ENCODE measurements at places on chromosomes 3 and 15. TPM values are rescaled to one million over a fixed set of nuclear protein-coding genes. Genes with fewer than 3 reads are reported as not detected.

- H3K4me3 ChIP-seq, result no peak overlapping the region
- no peak overlapping the region for H3K27ac ChIP-seq
- H3K4me1 ChIP-seq, result no peaks in the 10 kb centered on the region
- no peaks in the 10 kb centered on the region for H3K36me3 ChIP-seq
- no peak for DNase-seq
Measured at GRCh38 chr15:67928666-67929065, 88.8 kb upstream of the RNU6-1 start.

DNA sequence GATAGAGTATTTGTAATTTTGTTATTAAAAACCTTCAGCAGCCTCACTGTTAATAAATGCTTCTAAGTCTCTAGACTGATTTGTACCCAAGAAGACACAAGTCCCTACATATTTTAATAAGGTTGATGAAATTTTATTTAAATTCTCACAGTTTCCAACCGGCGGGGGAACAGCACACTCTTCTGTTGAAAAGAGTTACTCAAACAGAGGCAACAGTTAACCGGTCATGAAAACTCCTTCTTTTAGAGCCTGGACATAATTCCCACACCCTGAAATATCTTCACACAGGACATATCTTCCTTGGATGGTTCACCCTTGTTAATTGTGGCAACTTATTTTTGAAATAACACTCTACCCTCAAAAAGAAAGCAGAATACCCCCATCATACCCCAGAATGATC, 278.8 kb downstream of the FOXP1 start:
- no peaks in the 10 kb centered on the region for H3K36me3 ChIP-seq
- H3K4me1 ChIP-seq, result peaks cover 61% of the 10 kb centered on the region
- H3K4me3 ChIP-seq, result peak overlapping the region; percentile 55
- no peak for DNase-seq
- H3K27me3 ChIP-seq, result peaks cover 7% of the 10 kb centered on the region

GRCh38 chr3:158463556-158463955, 107.4 kb upstream of the MLF1 start:
- H3K27me3 ChIP-seq, result no peaks in the 10 kb centered on the region
- H3K36me3 ChIP-seq, result no peaks in the 10 kb centered on the region
- H3K4me1 ChIP-seq, result no peaks in the 10 kb centered on the region
- no peak overlapping the region for H3K4me3 ChIP-seq
- no peak overlapping the region for H3K27ac ChIP-seq
- DNase-seq, result no peak

GRCh38 chr15:50431204-50431603, 7.0 kb downstream of the USP8 start:
- no peak for DNase-seq
- H3K36me3 ChIP-seq, result peaks cover 33% of the 10 kb centered on the region

DNA sequence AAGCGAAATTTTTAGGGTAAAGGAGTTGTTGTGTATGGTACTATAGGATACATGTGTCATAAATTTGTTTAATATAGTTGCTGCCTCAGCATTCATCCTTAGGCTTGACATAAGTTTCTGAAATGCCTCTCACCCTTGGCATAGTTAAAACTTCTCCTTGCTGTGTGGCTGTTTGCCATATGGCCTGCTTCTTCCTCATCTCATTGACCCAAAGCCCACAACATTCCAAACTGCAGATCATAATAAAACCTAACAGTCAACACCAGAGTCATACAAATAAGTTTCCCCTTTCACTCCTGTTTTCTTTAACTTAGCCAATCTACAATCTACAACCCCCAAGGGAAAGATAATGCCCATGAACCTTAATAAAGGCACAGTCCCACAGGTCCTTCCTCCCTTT, 136.6 kb downstream of the TMCC1 start:
- H3K36me3 ChIP-seq, result peaks cover 22% of the 10 kb centered on the region
- no peak for DNase-seq
- H3K27me3 ChIP-seq, result no peaks in the 10 kb centered on the region
- peaks cover 6% of the 10 kb centered on the region for H3K4me1 ChIP-seq
- no peak overlapping the region for H3K27ac ChIP-seq

DNA sequence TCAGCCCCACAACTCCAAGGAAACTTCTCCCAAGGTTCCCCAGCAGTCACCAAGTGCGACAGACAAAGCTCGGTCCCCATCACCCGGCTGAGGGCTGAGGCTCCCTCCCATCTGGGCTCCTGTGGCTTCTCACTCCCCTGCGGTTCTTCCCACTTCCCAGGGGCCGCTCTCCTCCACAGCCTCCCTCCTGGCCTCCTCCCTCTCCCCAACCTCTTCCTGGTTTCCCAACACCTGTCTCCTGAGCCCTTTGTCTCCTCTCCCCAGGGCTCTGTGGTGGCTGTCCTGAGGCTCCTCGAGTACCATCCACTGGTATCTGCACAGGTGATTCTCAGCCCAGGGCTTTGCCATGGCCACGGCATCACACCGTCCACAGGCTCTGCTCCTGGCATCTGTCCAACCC, 113.2 kb upstream of the NSMCE3 start:
- H3K36me3 ChIP-seq, result no peaks in the 10 kb centered on the region
- H3K27ac ChIP-seq, result no peak overlapping the region
- no peak overlapping the region for H3K4me3 ChIP-seq
- no peak for DNase-seq

GRCh38 chr15:100999369-100999768, 80.2 kb downstream of the LRRK1 start:
- peaks cover 34% of the 10 kb centered on the region for H3K27me3 ChIP-seq
- no peak overlapping the region for H3K4me3 ChIP-seq
- no peak overlapping the region for H3K27ac ChIP-seq
- H3K36me3 ChIP-seq, result no peaks in the 10 kb centered on the region
- no peak for DNase-seq
- H3K4me1 ChIP-seq, result no peaks in the 10 kb centered on the region

GRCh38 chr3:11641683-11642430, 1.9 kb downstream of the VGLL4 start:
- no peaks in the 10 kb centered on the region for H3K27me3 ChIP-seq
- peak overlapping the region; percentile 94 for H3K27ac ChIP-seq
- peaks cover 40% of the 10 kb centered on the region for H3K36me3 ChIP-seq
- peaks cover 50% of the 10 kb centered on the region for H3K4me1 ChIP-seq
- DNase-seq, result no peak

- no peaks in the 10 kb centered on the region for H3K36me3 ChIP-seq
- DNase-seq, result peak; percentile 26
- peak overlapping the region; percentile 58 for H3K4me3 ChIP-seq
- peaks cover 27% of the 10 kb centered on the region for H3K27me3 ChIP-seq
Measured at GRCh38 chr15:67884514-67885174, 44.8 kb upstream of the RNU6-1 start.

DNA sequence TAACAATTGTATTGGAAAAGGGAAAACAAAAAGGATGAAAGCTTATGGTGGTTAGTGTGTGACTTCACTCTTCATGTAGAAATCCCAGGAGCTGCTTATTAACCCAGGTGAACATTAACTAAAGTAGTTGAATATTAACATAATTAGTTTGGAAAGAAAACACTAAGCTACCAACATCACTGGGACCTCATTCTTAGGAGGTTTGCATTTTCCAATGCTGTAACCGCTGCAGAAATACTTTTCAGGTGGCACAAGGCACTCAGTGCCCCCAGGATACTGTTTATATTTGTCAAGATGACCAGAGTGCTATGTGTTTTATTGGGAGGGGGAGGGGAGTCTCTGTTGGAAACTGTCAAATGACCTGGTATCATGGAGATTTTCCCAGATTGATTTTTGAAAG, 25.9 kb upstream of the VILL start:
- no peak for DNase-seq
- H3K27ac ChIP-seq, result no peak overlapping the region
- H3K4me3 ChIP-seq, result no peak overlapping the region
- H3K27me3 ChIP-seq, result peaks cover 11% of the 10 kb centered on the region
- no peaks in the 10 kb centered on the region for H3K4me1 ChIP-seq

GRCh38 chr3:129608936-129609590, 2.6 kb upstream of the PLXND1 start:
- no peak overlapping the region for H3K4me3 ChIP-seq
- peaks cover 39% of the 10 kb centered on the region for H3K27me3 ChIP-seq
- H3K36me3 ChIP-seq, result peaks cover 2% of the 10 kb centered on the region
- H3K27ac ChIP-seq, result no peak overlapping the region
- DNase-seq, result no peak
- peaks cover 13% of the 10 kb centered on the region for H3K4me1 ChIP-seq

DNA sequence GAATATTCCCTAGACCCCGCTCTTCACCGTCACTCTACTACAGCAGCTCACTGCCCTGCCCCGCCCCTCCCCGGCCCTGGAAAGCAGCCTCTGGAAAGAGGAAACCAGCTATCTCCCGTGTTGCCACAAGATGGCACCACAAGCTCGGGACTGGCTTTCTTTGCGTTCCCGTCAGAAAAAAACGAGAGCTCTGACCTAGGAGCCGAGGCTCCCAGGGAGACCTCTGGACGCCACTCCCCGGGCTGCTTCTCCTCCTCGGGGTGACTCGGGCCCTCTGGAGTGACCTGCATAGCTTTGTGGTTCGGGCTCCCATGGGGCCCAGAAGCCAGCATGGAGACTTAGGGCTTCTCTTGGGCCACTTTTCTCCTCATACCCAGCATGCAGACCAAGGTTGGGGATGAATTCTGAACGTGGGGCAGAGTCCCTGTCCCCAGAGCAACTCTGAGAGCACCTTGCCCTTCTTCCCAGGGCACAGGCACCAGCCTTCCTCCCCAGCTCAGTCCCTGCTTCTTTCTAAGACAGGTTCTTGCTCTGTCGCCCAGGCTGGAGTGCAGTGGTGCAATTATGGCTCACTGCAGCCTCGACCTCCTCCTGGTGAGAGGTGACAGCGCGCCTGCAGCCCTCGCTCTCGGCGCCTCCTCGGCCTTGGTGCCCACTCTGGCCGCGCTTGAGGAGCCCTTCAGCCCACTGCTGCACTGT, 19.0 kb downstream of the STOML1 start:
- H3K4me3 ChIP-seq, result peak overlapping the region; percentile 30
- peaks cover 36% of the 10 kb centered on the region for H3K4me1 ChIP-seq
- DNase-seq, result peak; percentile 86
- H3K36me3 ChIP-seq, result peaks cover 4% of the 10 kb centered on the region
- peaks cover 30% of the 10 kb centered on the region for H3K27me3 ChIP-seq
- H3K27ac ChIP-seq, result no peak overlapping the region

DNA sequence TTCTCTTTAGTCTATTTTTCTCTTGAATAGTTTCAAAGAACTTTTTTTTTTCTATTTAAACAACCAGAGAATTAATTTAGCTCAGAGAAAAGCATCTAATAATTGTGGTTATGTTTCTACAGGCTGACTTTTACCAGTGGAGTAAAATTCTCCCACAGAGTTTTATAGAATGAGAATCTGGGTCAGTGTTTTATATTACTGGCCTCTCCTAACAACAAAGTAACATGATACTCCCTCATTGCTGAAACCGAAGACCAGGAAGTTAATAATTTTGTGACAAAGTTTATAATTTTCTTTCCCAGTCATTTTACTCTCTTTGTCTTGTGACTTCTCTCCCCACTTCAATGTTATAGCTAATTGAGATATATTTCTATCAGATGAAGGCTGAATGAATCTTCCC, 946.9 kb downstream of the EPHA3 start:
- no peaks in the 10 kb centered on the region for H3K36me3 ChIP-seq
- no peak overlapping the region for H3K4me3 ChIP-seq
- no peak for DNase-seq
- no peaks in the 10 kb centered on the region for H3K27me3 ChIP-seq
- no peaks in the 10 kb centered on the region for H3K4me1 ChIP-seq

DNA sequence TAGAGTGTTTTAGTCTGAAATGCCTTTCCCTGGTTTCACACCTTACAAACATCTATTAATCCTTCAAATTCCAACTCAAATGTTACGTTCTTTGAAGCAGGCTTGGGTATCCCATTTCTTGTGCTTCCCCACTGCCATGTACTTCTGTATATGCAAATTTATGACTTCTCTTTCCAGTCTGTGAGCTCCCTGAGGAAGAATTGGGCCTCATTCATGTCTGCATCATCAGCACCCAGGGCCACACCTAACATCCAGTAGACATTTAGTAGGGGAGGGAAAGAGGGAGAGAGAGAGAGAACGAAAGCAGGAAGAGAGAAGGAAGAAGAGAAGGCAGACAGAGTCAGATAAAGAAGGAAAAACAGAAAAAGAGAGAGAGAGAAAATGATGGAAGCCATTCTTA, 53.3 kb upstream of the KY start:
- H3K36me3 ChIP-seq, result no peaks in the 10 kb centered on the region
- no peak overlapping the region for H3K4me3 ChIP-seq
- peaks cover 2% of the 10 kb centered on the region for H3K27me3 ChIP-seq
- H3K4me1 ChIP-seq, result no peaks in the 10 kb centered on the region
- H3K27ac ChIP-seq, result no peak overlapping the region

DNA sequence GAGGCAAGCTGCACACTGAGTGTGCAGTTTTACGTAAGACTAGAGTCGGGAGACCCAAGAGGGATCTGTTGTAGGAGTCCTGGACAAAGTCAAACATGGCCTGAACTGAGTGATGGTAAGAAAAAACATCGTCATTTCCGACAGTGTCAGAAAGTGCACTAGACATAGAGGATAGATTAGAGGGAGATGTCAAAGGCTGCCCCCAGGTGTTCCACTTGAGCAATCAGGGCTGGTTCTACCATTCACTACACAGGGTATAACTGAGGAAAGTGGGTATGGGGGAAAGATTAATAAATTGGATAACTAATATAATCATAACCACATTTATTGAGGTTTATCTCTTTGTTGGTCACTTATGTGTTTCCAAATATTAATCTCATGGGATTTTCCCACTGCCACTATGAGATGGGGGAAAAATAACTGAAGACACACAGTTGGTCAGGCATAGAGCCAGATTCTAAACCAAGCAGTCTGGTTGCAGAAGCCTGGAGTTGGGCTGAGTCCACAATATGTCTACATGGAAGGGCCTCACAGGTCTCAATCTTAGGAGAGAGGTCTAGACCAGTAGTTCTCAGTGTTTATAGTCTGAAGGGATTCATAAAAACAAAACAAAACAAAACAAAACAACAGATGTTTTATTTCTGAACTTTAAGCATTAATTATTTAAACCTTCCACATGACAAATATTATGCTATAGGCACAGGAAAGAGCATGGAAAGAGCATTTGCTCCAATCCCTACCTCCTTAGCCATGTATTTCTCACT, 766.5 kb downstream of the NTRK3 start:
- no peak for DNase-seq
- no peak overlapping the region for H3K4me3 ChIP-seq
- no peaks in the 10 kb centered on the region for H3K4me1 ChIP-seq
- H3K36me3 ChIP-seq, result no peaks in the 10 kb centered on the region
- H3K27ac ChIP-seq, result no peak overlapping the region

Gene GABRG3
- not detected for total RNA-seq

Gene C2CD4A
- total RNA-seq, result 0.40 TPM

Gene A4GNT
- total RNA-seq, result not detected

Gene PLA2G4E
- total RNA-seq, result not detected

Gene TMEM108
- total RNA-seq, result not detected

Gene C3orf52
- 2.5 TPM for total RNA-seq

Gene GP9
- not detected for total RNA-seq

Data from activated CD4-positive, alpha-beta memory T cell treated with anti-CD3 and anti-CD28 coated beads, Interleukin-2, amount 10 ng/mL, durations not matched to agents 7 days and 5 days (primary cell).